Colonic mucosa (tissue), 4 donors: ENCODE measurements at places on chromosomes 4 and X. TPM values are rescaled to one million over a fixed set of nuclear protein-coding genes. Genes with fewer than 3 reads are reported as not detected.

Gene TCEAL6
- not detected for total RNA-seq

Gene STBD1
- total RNA-seq, result 11.8 TPM

Gene L1CAM
- 4.3 TPM for total RNA-seq

Gene DYNLT3
- total RNA-seq, result 17.2 TPM

DNA sequence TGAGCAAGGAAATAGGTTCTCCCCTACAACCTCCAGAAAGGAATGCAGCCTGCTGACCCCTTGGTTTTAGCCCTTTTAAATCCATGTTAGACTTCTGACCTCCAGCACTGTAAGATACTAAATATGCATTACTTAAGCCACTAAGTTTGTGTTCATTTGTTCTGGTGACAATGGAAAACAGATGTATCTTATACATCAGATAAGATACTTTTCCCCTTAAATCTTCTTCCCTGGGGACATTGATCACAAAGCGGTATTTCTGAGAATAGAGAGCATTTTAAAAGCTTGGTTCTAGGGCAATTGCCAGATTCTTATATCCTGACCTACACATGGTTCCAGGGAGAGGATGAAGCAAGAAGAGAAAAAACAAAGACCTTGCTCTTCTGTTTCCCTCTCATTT, 6.5 kb upstream of the TMEM184C start:
- H3K27me3 ChIP-seq, result no peaks in the 10 kb centered on the region
- H3K27ac ChIP-seq, result no peak overlapping the region
- no peak overlapping the region for H3K4me3 ChIP-seq
- no peak for DNase-seq

DNA sequence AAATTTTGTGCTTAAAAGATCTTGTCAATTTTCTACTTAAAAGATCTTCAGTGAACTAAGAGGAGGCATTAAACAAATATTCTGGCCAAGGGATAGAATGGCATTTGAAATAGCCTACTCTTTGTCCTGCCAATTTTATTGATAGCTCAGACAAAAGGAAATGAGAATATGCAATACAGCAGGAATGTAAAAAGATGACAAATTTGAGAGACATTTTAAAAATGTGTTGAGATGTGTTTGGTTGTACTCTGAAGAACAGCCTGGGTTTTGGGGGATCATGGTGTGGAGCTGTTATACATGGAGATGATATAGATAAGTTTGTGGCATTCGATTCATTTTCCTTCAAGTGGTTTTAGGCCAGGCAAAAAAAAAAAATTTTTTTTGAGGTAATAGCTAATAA, 11.6 kb upstream of the MAD2L1 start:
- H3K4me3 ChIP-seq, result no peak overlapping the region
- no peaks in the 10 kb centered on the region for H3K36me3 ChIP-seq

GRCh38 chr4:126267689-126268088, 952.9 kb downstream of the FAT4 start:
- H3K27ac ChIP-seq, result no peak overlapping the region
- no peaks in the 10 kb centered on the region for H3K27me3 ChIP-seq
- H3K36me3 ChIP-seq, result no peaks in the 10 kb centered on the region
- H3K4me1 ChIP-seq, result no peaks in the 10 kb centered on the region
- no peak for DNase-seq

DNA sequence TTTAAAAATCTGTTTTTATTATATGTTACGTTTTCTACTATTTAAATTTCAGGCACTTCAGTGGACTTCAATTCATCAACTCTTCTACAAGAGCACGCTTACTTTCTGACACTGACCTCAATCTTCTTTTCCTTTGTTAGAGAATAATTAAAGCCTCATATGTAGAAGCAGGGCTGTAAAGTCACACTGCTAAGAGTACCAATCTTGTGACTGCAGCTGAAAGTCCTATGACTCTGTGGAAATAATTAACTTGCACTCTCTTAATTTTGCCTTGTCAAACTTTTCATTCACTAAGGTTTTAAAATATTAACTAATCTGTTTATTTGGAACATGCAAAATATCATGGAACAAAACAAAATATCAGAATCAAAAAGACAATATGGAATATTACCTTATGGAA, 498.1 kb downstream of the PCDH10 start:
- H3K27ac ChIP-seq, result no peak overlapping the region
- H3K27me3 ChIP-seq, result no peaks in the 10 kb centered on the region
- no peak for DNase-seq
- H3K4me3 ChIP-seq, result no peak overlapping the region
- H3K36me3 ChIP-seq, result no peaks in the 10 kb centered on the region
- H3K4me1 ChIP-seq, result no peaks in the 10 kb centered on the region

- no peaks in the 10 kb centered on the region for H3K27me3 ChIP-seq
- no peaks in the 10 kb centered on the region for H3K36me3 ChIP-seq
- H3K27ac ChIP-seq, result no peak overlapping the region
- peaks cover 4% of the 10 kb centered on the region for H3K4me1 ChIP-seq
- no peak for DNase-seq
- no peak overlapping the region for H3K4me3 ChIP-seq
Measured at GRCh38 chr4:113674733-113675132, 86.8 kb downstream of the CAMK2D start.

DNA sequence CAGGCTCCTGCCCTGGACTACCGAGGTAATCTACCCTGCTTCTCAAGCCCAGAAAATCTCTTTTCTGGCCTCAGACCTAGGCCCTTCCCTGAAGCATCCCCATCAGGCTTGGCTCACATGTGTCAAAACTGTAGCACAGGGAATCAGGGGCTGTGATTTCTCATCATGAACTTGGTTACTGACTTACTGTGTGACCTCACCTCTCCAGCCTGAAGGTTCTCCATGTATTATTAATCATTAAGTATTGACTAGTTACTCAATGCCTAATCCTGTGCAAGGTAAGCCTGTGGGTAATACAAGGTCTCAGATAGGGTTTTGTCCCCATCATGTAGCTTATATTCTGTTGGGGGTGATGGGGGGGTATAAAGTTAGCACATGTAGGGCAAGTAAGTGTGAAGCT, 6.8 kb downstream of the SRPX2 start:
- DNase-seq, result no peak
- H3K4me1 ChIP-seq, result peaks cover 8% of the 10 kb centered on the region
- no peaks in the 10 kb centered on the region for H3K27me3 ChIP-seq
- no peak overlapping the region for H3K4me3 ChIP-seq

DNA sequence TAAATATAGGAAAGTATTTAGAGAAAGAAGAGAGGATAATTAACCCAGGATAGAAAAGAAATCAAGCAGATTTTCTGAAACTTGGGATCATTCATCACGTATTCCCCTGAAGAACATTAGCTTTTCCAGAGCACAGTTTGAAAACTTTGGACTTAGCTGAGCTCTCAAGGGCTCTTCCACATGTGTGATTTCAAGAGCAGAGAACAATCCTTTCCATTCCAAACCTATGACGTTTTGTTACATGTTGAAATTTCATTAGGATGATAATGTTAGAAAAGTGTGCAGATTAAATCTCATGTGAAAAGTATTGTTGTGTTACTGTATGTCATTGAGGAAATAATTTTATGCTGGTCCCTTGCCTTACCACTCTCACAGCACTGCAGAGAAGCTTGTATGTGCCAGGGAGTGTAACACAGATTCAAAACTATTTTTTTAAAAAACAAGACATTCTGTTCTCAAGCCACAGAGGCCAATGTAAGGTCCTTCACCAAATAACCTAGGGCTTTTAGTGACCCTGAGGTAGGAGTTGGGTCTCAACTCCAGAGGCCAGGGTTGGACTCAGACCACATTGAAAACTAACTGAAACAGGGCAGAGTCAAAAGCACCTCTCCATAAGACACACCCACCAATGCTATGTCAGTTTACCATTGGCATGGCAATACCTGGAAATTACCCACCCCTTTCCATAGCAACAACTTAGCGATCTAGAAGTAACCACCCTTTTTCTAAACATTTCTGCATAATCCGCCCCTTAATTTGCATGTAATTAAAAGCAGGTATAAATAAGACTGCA, 141.3 kb downstream of the ANXA5 start:
- H3K27me3 ChIP-seq, result no peaks in the 10 kb centered on the region
- H3K27ac ChIP-seq, result no peak overlapping the region
- no peak overlapping the region for H3K4me3 ChIP-seq

DNA sequence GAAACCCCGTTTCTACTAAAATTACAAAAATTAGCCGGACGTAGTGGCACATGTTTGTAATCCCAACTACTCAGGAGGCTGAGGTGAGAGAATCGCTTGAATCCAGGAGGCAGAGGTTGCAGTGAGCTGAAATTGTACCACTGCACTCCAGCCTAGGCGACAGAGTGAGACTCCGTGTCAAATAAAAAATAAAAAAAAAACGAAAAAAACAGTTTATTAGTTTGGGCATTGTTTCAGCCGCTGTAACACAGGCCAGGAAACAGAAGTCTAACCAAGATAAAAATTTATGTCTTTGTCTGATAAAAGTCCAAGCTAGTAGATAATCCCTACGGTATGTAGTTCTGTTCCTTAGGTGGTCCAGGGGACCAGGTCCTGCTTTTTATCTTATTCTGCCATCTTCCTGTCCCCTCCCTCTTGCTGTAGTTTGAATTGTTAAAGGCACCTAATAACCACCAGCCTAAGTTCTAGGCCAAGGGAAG, 21.4 kb downstream of the USO1 start:
- no peak overlapping the region for H3K27ac ChIP-seq
- no peaks in the 10 kb centered on the region for H3K27me3 ChIP-seq
- H3K4me1 ChIP-seq, result no peaks in the 10 kb centered on the region
- H3K4me3 ChIP-seq, result no peak overlapping the region
- DNase-seq, result no peak
- H3K36me3 ChIP-seq, result no peaks in the 10 kb centered on the region

DNA sequence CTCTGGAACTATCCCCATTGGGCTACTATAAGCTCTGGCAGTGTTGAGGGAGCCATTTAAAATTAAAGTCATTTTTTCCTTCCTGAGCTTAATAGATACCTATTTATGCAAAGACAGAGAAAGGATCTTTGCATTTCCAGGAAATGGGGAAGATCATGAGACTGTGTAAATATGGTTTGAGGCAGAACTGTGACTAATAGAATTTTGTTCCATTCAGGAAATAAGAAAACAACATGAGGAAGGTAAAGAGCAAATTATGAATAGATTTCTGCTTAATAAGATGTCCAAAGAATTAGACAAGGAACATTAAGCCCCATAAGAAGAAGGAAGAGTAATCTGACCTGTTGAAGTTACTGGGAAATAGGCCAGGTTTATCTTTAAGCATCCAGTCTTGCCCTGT, 17.8 kb upstream of the TBC1D19 start:
- H3K27me3 ChIP-seq, result no peaks in the 10 kb centered on the region
- H3K27ac ChIP-seq, result no peak overlapping the region

DNA sequence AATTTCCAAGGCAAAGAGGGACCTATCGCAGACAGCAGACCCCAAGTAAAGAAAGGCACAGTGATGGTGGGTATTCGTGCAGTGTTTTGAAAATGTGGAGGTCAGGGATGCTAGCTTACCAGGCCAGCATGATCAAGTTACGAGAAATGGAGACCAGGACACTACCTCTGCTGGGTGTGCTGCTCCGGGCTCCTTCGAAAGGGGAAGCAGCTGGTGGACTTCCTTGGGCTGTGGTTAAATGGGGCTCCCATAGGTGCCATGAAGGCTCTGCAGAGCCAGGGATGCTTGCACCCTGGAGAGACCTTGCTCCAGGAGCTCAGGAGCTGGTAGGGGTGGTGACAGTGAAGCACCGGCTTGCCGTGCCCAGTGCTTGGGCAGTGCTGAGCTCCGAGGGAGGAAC, 68.8 kb downstream of the TBL1X start:
- no peaks in the 10 kb centered on the region for H3K27me3 ChIP-seq
- no peaks in the 10 kb centered on the region for H3K4me1 ChIP-seq
- no peak overlapping the region for H3K4me3 ChIP-seq
- DNase-seq, result no peak
- no peaks in the 10 kb centered on the region for H3K36me3 ChIP-seq

DNA sequence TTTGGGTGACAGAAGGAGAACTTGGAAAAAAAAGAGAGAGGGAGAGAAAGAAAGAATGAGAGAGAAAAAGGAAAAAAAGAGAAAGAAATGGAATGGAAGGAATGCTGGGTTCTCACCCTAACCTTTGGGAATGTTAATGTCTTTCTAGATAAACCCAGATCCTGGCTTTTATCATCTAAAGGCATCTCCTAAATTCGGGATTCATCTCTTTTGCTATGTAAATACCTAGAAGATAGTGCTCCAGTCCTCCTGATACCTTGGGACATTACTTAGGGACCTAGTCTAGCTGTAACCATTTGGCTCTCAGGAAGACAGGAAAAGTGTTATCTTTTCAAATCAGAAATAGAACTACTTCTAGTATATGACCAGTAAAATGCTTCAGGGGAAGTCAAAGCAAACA, 15.8 kb upstream of the SPCS3 start:
- H3K36me3 ChIP-seq, result no peaks in the 10 kb centered on the region
- no peaks in the 10 kb centered on the region for H3K27me3 ChIP-seq
- H3K4me1 ChIP-seq, result no peaks in the 10 kb centered on the region
- H3K4me3 ChIP-seq, result no peak overlapping the region

DNA sequence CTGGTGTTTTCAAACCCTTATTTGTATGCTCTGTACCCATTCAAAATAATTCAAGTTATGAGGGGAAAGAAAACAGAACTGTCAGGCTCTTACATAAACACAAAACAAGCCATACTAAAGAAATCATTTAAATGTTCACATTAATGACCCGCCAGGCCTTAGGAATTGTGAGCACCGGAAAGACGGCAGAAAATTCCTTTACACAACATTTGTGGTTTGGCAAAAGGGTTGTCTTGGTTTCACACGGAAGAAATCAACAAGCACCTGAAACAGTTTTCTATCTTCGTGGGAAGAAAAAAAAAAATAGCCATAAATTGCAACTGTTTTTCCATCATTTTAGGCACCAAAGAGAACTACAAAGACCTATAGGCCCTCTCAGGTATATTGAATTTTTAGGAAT, 188.5 kb upstream of the FTHL17 start:
- no peak overlapping the region for H3K27ac ChIP-seq
- no peaks in the 10 kb centered on the region for H3K36me3 ChIP-seq
- no peaks in the 10 kb centered on the region for H3K4me1 ChIP-seq
- H3K27me3 ChIP-seq, result no peaks in the 10 kb centered on the region

GRCh38 chrX:1153940-1154339, 58.5 kb downstream of the CRLF2 start:
- DNase-seq, result no peak
- no peaks in the 10 kb centered on the region for H3K27me3 ChIP-seq
- no peak overlapping the region for H3K27ac ChIP-seq
- no peaks in the 10 kb centered on the region for H3K36me3 ChIP-seq
- H3K4me3 ChIP-seq, result no peak overlapping the region

DNA sequence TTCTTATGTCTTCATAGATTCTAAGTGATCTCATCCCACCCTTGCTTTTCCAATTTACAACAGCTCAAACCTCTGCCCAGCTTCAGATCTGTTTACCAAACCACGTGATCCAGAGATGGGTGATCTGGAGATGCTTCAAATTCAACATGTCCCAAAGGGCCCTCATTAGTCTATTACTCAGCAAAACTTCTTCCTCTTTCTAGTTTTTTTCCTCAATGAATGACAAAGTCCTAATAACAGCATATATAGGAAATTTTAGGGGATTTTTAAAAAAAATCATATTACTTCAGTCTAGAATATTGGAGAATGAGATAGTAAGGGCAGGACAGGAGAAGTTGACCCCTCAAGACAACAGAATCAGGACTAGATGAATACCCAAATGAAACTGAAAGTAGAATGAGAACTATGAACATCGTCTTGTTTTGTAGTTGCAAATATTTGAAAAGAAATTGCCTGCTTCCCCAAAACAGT, 127.1 kb downstream of the CFAP299 start:
- no peaks in the 10 kb centered on the region for H3K4me1 ChIP-seq
- H3K27me3 ChIP-seq, result no peaks in the 10 kb centered on the region
- H3K27ac ChIP-seq, result no peak overlapping the region
- H3K4me3 ChIP-seq, result no peak overlapping the region
- DNase-seq, result no peak
